ENCODE measurements at places on chromosomes 6 and 20.

GRCh38 chr6:168964138-168964835, 289.4 kb downstream of the THBS2 start:
- DNase-seq, result no peak

- DNase-seq, result no peak
Measured at GRCh38 chr20:56925831-56926170, 296.7 kb downstream of the TFAP2C start.

DNA sequence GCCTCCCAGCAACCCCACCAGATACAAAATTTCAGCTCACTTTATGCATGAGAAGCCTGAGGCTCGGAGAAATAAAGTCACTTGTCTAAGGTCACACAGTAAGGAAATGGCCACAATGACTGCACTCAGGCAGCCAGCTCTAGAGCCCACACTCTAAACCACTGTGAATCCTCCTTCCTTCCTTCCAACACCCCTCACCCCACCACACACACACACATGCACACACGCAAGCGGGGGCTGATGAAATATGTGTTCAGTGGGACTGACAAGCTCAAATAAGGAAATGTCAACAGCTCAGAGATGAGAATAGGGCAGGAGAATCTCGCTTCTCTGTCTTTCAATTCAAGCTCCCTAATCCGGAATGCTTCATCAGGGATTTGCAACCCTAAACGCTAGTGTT, 6.0 kb upstream of the BPIFA1 start:
- no peak for DNase-seq

GRCh38 chr6:107554918-107555317, 65.0 kb downstream of the SOBP start:
- DNase-seq, result no peak

- peak; percentile 100 for DNase-seq
Measured at GRCh38 chr6:133916650-133917151, 27.8 kb downstream of the TCF21 start.

GRCh38 chr6:169342710-169343109, 89.1 kb upstream of the THBS2 start:
- no peak for DNase-seq

DNA sequence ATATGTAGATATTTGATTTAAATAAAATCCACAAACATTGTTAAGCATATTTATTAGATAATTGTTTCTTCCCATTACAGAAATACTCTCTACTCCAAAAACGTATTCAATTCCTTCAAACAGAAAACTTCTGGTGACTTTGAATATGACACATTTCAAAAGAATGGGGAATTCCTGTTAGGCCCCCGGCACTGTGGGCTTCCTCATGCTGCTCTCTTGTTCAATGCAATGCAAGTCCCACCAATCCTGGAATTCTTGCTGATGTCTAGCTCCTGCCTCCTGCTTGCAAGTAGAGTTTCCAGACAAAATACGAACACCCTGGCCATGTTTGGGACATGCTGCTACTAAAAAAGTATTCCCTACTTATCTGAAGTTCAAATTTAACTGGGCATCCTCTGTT, 544.1 kb downstream of the QKI start:
- peak; percentile 38 for DNase-seq

DNA sequence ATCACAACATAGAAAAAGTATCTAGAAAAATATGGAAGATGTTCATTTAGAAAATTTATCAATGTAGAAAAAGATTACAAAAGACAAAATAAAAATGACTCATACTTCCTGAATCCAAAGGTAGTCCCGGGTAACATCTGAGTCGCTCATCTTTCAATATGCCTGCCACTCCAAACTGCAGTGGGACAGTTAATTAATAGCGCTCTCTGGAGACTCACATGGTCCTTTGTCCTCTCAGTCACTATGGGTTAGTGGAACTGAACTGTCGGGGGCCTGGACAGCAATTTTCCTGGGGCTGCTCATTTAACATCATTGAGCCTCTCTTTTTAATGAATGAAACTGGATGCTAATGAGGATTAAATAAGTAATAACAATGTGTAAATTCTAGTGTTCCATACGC, 103.4 kb downstream of the MAP3K4 start:
- DNase-seq, result no peak

- DNase-seq, result no peak
Measured at GRCh38 chr20:54654450-54654849, 179.1 kb downstream of the DOK5 start.

DNA sequence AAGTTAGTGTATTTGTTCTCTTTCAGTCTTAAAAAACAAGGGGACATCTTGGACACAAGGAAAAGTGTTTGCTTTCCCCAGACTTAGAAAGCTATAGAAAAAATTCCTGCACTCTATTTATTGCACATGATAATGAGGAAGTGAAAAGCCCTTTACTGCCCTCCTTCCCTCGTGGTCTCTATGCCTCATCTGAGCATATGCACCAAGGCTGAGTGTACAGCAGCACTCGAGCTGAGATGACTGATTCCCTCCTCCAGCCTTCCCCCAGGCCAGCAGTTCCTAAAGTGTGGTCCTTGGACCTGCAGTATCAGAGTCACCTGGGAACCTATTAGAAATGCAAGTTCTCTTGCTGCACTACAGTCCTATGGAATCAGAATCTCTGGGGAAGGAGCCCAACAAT, 14.3 kb upstream of the LAMP5 start:
- DNase-seq, result no peak

DNA sequence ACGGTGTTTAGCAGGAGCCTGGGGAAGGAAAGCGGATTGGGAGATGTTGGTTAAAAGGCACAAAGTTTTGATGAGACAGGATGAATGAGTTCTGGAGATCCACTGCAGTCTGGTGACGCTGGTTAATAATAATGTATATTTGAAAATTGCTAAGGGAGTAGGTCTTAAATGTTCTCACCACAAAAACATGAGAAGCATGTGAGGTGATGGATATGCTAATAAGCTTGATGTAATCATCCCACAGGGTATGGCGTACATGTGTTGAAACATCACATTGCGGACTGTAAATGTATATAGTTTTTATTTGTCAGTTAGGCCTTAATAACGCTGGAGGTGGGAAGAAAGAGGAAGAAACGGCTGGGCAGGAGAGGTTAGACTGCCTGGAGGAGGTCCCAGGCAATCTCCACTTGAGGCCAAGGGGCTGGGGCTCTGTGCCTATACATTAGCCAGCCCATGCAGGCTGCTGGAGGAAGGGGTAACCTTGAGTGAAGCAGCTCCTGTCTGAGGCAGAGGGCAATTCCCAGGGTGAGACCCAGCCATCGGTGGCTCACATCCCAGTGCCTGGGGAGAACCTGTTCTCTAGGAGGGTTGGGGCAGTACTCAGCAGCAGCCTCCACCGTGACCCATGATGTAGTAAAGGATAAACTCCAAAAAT, 188.2 kb upstream of the QKI start:
- DNase-seq, result no peak

DNA sequence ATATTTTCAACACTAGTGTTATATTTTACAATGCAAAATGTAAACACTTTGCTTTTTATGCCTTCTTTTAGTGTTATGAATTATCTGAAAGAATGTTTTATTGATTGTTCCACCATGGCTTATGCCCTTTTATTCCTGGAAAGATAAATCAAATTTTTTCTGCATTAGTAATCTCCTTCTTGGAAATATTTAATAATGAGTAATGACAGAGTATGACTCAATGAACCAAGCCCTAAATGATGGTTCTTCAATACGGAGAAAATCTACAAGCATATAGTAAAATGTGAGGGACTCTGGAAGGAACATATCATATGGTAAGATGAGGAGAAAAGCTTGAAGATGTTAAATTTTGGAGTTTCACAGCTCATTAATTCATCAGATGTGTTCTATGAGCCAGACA, 929.6 kb downstream of the C6orf118 start:
- no peak for DNase-seq

GRCh38 chr20:21836346-21836745, 130.9 kb downstream of the PAX1 start:
- DNase-seq, result no peak

DNA sequence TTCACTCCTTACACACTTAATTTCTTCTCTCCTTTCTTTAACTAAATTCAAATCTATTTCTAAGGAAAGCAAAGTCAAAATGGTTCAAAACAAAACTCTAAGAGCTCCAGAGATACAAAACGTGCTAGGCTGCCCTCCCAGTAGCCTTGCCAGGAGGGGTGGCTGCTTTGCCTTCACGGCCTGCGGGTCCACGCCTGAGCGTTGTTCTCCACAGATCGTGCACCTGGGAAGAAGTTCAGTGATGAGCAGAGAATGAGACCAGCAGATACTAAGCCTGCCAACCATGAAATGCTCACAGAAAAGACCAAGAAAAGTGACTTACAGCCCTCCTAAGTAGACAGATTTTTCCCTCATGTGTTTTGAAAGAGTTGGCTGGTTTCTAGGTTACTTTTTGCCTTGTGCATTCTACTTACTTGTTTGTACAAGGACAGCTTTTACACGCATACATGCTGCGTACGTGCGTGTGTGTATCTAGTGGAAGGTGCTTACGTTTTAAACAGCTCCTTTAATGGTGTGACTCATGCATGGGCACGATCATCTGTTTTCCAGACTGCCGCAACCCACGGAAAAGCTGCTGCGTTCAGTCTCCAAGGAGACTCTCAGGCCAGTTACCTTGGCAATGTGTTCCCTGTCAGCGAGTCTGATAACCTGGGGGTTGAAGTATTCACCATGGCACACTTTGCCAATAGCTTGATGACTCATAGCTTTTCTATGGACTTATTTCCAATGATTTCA, 32.4 kb upstream of the PBOV1 start:
- no peak for DNase-seq

- no peak for DNase-seq
Measured at GRCh38 chr20:48490961-48491831, 336.6 kb downstream of the PREX1 start.

DNA sequence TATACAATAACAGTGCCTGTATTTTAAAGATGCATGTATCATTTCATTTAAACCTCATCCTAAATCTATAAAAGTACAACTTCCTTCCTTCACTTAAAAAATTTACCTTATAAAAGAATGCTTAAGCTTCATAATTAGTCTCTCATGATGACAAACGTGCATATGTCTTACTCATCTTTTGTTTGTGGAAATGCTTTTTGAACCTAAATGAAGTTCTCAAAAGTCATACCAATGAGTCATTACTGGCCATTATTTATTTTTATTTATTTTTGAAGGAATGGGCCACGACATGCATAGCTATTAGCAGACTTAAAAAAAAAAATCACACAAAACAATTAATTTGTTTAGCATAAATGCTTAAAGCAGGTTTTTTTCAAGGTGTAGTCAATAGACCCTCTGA, 3.7 kb downstream of the TFB1M start:
- no peak for DNase-seq

All from GM23338 (cell line).